ENCODE measurements at places on chromosomes 1 and 21. TPM values are rescaled to one million over a fixed set of nuclear protein-coding genes. Genes with fewer than 3 reads are reported as not detected.

EPS8L3 gene
- not detected for total RNA-seq

RXFP4 gene
- total RNA-seq = not detected

RBM11 gene
- not detected for total RNA-seq

TCEANC2 gene
- total RNA-seq = 4.8 TPM

CNTN2 gene
- total RNA-seq = 3.1 TPM

MROH9 gene
- not detected for total RNA-seq

CAPN2 gene
- total RNA-seq = 135 TPM

LCE2A gene
- total RNA-seq = not detected

GRIK1 gene
- 0.31 TPM for total RNA-seq

SEC16B gene
- 9.6 TPM for total RNA-seq

CRP gene
- not detected for total RNA-seq

HTR6 gene
- not detected for total RNA-seq

ZNF697 gene
- 15.0 TPM for total RNA-seq

ATP6V1G3 gene
- total RNA-seq = not detected

PBX1 gene
- total RNA-seq = 105 TPM

PEX19 gene
- 51.4 TPM for total RNA-seq

LENEP gene
- not detected for total RNA-seq

PTPN22 gene
- total RNA-seq = 0.92 TPM

IL19 gene
- total RNA-seq = not detected

MNDA gene
- total RNA-seq = 5.9 TPM

KCNJ9 gene
- not detected for total RNA-seq

HSD11B1 gene
- 1.1 TPM for total RNA-seq

OR2G6 gene
- not detected for total RNA-seq

AMY1A gene
- not detected for total RNA-seq

OLIG1 gene
- 0.41 TPM for total RNA-seq

ABL2 gene
- total RNA-seq = 21.2 TPM

CCNL2 gene
- total RNA-seq = 174 TPM

LCE2B gene
- not detected for total RNA-seq

ADAM15 gene
- total RNA-seq = 62.6 TPM

GADD45A gene
- total RNA-seq = 16.3 TPM

SYTL1 gene
- total RNA-seq = 23.1 TPM

LRRC53 gene
- not detected for total RNA-seq
